ENCODE measurements at places on chromosomes 1 and 21.

GRCh38 chr1:14658642-14659041, 60.2 kb downstream of the KAZN start:
- no peak for DNase-seq

GRCh38 chr1:41319807-41320711, 41.2 kb upstream of the FOXO6 start:
- DNase-seq, result no peak

- no peak for DNase-seq
Observed at GRCh38 chr1:160629286-160630210, 17.3 kb downstream of the SLAMF1 start.

DNA sequence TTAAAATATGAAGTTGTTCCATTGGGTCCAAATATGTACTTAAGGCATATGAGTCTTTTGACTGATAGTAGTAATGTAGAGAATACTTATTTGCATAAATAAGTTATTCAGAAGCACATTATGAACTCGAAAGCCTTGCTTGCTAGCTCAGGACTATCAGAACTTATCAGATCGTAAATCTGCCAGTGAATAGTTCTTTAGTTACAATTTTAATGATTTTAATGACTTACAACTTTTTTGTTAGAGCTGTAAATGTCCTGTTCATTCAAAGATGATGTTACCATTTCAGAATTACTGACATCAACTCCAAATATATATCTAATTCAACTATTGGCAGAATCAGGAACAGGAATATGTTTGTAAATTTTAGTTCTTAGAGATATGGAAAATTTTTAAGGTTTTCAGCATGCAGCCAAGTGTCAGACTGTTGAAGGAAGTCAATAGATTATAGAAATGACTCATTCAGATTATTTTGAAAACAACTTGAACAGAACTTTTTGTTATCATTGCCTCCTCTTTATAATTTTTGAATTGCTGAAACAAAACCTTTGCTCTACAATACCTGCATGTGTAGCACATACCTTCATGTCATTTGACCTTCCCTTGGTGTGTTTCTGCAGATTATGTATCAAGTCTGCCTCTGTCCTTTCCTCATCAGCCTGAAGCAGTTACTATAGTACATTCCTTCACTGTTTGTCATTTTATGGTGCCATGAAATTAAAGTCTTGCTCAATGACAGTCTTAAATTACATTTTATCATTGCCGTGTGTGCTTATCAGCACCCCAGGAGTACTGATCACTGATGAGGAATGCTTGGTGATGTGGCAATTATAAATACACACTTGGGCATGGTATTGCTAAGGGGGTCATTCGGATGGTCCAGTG, 44.9 kb downstream of the LRRC8D start:
- no peak for DNase-seq

DNA sequence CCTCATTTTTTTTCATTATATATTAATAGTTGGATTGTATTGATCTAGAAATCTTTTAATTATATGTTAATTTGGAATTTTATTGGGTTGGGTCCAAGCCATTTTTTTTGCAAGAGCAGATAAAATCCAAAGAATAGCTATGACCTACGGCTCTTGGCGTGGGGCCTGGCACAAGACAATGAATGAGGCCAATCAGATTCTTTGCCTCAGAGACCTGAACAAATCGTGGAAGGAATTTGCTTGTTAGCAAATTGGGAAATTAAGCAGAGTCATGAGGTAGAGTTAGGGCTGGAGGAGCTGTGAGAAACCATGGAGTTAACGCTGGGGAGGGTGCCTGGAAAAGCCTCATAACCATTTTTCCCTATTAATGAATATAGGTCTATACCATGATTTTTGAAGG, 40.1 kb downstream of the CAMSAP2 start:
- DNase-seq, result no peak

DNA sequence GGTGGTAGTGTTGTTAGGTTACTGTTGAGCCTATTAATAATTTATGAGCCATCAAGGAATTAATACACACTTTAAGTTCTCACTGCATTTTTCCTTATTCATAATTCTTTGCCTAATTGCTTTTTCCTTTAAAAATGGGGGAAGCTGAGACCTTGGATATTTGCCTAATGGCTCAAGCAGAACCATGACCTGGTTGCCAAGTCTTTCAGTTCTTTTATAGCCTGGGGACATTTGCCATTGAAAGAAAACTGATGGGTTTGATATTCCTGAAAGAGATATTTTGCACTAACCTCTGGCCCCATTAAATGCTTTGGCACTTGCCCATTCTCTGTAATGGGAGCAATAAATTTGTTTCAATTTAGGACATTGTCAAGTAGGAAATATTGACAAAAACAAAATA, 18.5 kb upstream of the LRRC53 start:
- DNase-seq, result no peak

- DNase-seq, result no peak
Observed at GRCh38 chr1:30975217-30975616, 66.7 kb upstream of the SDC3 start.

GRCh38 chr1:160834945-160835565, 27.6 kb downstream of the CD244 start:
- DNase-seq, result peak; percentile 35

- peak; percentile 12 for DNase-seq
Observed at GRCh38 chr1:58975888-58976287, 192.0 kb upstream of the JUN start.

DNA sequence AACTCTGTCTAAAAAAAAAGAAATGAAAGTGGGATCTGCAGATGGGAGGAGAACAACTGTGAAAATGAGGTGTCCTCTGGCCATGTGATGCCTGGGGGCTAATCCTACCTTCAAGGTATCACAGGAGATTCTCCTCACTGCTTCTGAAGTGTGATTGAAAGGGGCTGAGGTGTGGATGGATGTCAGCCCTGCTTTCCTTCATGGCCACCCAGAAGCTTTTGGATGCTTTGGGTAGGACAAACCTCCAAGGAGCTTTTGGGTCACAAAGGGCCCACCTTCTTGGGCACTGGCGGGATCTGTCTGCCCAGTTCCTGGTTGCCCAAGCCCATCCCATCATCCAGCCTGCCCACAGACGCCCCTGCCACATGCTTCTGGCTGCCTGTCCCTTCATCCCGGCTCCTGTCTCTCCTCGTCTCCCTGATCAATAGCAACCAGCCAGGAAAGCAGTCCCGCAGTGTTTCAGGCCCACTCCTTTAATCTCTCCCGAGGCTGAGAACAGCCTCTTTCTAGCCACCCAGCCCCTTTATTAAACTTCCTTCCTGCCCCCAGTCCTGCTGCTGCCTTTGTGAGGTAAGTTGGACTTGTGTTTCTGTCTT, 87.2 kb downstream of the MAN1C1 start:
- no peak for DNase-seq

DNA sequence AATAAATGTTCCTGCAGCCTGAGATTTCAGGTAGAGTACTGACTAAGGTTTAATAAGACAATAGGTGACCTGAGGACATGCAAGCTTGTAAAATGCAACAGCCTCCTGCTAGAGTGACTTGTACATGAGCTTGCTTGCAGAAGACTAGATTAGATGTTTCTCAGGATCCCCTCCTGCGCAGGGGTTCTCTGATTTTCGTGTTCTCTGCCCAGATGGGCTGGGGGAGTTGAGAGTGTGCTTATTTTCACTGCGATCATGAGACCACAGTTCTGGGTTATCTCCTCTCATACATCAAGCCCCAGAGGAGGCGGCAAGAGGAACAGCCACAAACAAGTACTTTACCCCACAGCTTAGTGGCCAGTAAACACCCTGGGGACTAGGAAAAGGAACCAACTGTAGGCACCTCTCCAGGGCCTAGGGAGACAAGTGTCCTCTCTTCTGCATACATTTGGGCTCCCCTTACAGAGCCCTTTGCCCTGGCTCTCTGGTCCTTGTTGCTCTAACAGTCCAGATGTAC, 8.0 kb downstream of the TMEM81 start:
- DNase-seq, result no peak

DNA sequence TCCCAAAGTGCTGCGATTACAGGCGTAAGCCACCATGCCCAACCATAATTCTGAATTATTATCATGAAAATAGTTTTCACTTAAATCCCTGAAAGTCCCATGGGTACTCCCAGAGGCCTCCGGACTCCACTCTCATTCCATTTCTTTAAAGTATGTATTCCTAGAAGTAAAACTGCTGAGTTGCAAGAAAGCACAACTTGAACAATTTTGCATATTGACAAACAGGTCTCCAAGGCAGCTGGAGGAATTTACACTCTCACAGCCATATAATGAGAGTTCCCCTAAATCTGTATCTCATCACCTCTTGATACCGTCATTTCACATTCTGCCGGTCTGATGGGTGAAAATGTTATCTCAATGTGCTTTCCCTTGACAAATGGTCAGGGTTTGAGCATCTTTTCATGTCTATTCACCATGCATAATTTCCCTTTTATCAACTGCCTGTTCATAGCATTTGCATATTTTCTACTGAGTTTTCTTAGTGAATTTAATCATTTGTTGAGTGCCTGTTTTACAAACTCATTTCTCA, 129.4 kb downstream of the SMYD3 start:
- DNase-seq, result no peak

DNA sequence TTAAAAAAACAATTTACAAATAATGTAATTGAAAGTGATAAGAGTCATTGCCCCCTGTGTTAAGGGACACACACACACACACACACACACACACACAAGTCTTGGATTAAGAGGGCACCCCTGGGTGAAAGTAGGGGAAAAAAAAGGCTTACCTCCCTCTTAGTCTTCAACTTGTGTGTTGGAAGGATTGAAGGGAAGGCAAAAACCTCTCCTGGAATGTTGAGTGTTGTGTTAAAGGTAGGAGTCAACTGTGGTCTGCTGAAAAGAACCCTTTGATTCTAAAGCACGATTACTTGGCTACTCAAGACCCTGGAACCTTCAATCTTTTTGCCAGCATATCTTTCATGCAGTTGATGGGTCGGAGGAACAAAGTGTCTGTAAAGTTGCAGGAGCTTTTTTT, 6.4 kb downstream of the PBX1 start:
- DNase-seq, result no peak

- DNase-seq, result no peak
Observed at GRCh38 chr1:242448910-242449645, 75.4 kb downstream of the PLD5 start.

- peak; percentile 98 for DNase-seq
Observed at GRCh38 chr1:10803971-10804820, 7.8 kb upstream of the CASZ1 start.

DNA sequence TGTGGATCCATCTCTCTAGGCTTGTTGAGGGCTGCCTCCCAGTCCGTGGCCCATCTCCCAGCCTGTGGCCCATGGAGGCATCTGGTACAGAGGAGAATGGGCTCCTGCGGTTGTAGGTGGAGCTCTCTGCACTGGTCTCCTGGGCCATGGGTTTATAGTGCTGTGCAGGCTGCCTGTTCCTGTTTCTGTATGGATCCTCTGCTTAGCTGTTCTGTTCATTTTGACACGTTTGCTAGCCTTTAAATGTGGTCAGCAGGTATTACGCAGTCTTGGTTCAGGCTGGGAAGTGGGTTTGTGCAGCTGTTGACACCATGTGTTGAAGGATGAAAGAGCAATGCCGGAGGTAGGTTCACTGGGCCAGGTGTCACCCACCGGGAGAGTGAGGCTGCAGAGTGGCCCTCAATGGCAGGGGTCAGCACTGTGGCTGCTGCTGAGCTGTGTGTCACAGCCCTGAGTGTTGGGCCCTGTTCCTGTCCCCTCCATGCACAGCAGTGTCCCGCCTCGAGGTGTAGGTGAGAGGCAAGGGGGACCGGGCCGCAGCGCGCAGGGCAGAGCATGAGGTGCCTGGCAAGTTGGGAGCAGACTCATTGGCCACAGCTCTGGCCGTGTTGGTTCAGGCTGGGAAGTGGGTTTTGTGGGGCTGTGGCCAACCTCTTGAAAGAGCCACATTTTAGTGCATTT, 39.0 kb downstream of the SNAP47 start:
- peak; percentile 79 for DNase-seq

GRCh38 chr1:219189021-219189824, 15.5 kb downstream of the LYPLAL1 start:
- DNase-seq, result no peak

GRCh38 chr1:203017692-203018091, 8.6 kb upstream of the PPFIA4 start:
- no peak for DNase-seq

DNA sequence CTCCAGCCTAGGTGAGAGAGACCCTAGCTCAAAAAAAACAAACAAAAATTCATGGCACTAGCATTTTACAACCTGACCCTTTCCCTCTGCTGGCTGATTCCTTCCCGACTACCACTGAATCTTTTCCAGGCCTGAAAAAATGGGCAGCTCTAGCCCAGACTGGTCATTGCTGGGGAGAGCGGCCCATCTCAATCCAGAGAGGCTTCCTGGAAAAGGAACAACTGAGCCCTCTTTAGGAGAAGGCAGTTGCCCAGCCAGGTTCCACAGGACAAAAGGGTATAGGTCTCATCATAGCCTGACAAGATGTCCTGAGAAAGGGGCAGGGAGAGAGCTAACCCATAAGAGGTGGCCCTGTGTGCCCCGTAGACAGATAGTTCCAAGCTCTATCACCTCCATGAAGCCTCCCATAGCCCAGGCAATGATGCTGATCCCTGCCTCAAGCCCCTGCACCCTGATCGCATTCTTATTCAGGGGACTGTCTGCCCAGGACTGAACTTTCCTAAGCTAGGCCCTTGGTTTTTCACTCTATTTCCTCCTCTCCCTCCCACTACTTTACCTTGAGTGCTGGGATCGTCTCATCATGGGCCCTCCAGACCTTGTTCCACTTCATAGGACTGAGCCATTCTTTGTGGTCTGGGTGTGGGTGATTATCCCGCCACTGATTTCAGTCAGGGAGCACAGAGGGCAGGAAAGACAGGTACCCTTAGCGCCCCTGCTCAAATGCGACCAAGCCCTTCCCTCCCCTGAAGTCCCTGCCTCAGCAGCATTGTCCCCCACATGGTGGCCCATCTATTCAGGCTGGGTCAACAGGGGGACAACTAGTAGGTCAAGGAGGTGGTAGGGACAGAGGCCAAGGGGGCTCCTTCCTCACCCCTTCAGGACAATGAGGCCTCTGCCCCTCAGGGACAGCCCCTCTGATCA, 18.2 kb downstream of the RHBG start:
- no peak for DNase-seq

- no peak for DNase-seq
Observed at GRCh38 chr1:100799548-100799947, 80.0 kb downstream of the VCAM1 start.
